ENCODE measurements at places on chromosomes 1 and 21.
A peak's percentile ranks its signal among the peaks of the same experiment; 100 is the strongest.

- DNase-seq, result no peak
These were observed 75.2 kb upstream of the TEKT2 start for GRCh38 chr1:36008546-36009197.

GRCh38 chr1:229409616-229410369 is 24.1 kb downstream of the ACTA1 start:
- DNase-seq, result no peak

- DNase-seq, result no peak
These were observed 16.1 kb downstream of the CLCN6 start for GRCh38 chr1:11822091-11822490.

DNA sequence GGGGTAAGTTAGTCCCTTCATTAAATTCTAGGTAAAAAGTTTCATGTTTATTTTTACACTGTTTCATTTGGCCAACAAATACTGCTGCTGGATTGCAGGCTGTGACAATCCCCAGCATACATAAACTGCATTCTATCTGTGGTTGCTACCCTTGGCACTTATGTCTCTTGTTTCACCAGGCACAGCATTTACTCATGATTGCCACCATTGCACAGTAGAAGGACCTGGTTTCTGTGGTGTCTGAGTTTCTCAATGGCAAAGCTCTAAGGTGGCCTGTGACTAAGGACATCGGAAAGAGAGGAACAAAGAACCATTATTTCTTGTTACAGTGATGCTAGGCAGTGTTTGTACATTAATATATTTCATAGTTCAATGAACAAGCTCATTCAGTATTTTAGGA is 878.4 kb upstream of the NEGR1 start:
- DNase-seq, result no peak

DNA sequence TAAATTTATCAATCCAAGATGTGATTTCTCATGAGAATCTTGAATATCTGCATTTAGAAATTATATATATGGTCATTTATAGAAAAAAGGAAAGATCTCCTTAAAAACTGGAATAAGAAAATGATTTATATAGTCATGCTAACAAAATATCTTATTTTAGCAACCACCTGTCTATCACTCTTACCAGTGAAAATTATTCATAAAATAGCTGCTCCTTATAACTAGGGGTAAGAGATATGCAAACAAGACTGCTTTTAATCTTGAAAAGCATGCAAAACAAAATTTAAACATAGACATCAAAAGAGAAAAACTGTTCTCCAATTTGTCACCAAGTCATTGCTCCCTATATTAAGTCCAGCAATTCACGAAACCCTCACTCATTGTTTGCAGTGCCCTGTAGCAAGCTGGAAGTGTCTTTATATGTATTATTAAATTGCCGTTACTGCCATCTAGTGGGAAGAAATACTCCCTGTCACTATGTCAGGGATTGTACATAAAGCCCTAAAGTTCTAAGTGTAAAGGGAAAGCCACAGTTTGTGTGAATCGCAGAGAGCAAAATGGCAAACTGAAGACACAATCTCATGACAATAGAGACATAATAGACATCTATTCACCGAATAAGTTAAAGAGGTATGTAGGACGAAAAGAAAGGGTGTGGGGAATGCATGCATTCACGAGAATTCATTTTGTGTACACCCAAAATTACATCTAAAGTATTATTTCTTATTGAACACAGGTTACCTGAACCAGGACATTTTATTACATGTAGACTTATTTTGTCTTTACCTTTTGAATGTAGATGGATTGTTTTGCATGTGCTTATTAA is 600.5 kb downstream of the USP25 start:
- DNase-seq, result no peak

GRCh38 chr1:116944613-116945012 is 34.9 kb downstream of the PTGFRN start:
- no peak for DNase-seq

DNA sequence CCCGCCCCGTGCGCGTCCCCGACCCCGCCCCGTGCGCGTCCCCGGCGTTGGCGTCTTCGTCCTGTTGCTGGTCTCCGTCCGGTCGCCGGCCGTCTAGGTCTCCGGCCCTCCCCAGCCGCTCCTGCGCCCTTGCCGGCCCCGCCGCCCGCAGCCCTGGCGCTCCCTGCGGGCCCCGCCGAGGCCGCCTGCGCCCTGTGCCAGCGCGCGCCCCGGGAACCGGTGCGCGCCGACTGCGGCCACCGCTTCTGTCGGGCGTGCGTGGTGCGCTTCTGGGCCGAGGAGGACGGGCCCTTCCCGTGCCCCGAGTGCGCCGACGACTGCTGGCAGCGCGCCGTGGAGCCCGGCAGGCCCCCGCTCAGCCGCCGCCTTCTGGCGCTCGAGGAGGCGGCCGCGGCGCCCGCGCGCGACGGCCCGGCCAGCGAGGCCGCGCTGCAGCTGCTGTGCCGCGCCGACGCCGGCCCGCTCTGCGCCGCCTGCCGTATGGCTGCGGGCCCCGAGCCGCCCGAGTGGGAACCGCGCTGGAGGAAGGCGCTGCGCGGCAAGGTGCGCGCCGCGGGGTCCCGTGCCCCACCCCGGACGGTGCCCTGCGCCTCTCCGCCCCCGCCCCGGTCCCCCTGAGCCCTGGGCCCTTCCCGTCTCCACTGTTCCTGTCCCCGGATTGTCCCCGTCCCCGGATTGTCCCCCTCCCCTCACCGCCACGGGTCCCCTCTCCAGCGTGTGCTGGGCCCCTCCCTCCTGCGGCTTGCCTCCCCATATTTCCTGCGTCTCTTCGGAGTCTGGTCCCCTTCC is at the start of gene RNF187:
TSS of gene RNF187 (plus strand) at position 47 of the 789 bp plus-strand sequence.
- peak; percentile 87 for DNase-seq

- DNase-seq, result no peak
These were observed 10.8 kb downstream of the RPS6KA1 start for GRCh38 chr1:26540351-26540750.

GRCh38 chr1:233080286-233080685 is 129.9 kb downstream of the NTPCR start:
- DNase-seq, result no peak

DNA sequence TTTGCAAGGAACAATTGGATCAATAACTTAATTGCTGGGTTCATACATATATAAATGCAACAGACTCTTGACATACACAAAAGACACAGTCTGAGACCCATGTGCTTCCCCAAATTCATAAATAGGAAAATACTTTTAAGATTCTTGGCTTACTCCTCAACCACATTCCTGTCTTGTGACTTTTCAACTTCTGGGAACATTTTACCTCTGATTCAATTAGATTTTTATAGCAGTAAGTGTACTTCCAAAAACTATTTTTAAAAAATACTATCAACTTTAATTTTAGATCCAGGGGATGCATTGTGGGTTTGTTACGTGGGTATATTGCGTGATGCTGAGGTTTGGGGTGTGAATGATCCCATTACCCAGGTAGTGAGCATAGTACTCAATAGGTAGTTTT is 406.7 kb downstream of the RPS6KC1 start:
- DNase-seq, result no peak

DNA sequence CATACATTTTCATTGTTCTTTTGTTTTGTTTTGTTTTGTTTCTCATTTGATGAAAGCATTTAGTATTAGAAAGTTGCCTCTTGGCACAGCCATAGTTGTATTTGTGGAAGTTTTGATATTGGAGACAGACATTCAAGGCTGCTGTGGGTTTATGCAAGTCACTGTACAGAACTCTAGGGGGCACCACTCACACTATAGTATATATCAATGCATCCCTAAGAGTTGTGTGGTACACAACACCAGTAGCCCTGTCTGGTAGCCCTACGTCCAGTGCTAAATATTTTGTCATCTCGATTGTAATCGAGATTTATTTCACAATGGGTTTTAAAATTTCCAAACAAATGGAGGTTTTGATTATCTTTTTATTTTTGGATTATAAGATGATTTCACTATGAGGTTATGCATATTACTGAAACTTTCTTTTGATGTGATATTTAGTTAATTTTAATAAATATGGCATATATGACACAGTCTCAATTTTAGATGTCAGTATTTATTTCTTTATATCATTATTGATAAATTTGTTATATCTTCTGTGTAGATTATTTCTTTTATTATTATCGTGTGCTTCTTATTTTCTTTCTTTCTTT is 112.2 kb downstream of the NR5A2 start:
- DNase-seq, result peak; percentile 34

GRCh38 chr1:27937524-27937836 is 2.7 kb downstream of the SMPDL3B start:
- DNase-seq, result no peak

- DNase-seq, result no peak
These were observed 157.6 kb upstream of the CAMK1G start for GRCh38 chr1:209425959-209426358.

GRCh38 chr1:169521226-169521625 is 35.5 kb upstream of the SLC19A2 start:
- DNase-seq, result no peak

DNA sequence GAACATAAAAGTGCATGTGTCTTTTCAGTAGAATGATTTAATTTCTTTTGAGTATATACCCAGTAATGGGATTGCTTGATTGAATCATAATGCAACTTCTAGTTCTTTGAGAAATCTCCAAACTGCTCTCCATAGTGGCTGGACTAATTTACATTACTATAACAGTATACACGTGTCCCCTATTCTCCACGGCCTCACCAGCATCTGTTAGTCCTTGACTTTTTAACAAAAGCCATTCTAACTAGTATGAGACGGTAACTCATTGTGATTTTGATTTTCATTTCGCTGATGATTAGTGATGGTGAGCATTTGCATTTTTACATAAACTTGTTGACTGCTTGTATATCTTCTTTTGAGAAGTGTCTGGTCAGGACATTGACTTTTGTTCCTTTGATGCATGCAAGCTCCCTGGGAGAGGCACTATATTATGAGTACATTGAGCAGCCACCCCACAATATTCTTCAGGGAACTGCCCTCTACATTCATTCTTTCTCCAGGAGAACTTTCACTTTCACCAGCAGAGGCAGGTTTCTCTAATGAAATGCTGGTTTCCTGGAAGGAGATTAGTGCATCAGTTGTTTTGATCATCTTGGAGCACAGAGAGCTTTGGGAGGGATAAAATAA is 51.9 kb upstream of the LPGAT1 start:
- DNase-seq, result no peak

- DNase-seq, result no peak
These were observed 10.6 kb upstream of the PRDM16 start for GRCh38 chr1:3058263-3059030.

DNA sequence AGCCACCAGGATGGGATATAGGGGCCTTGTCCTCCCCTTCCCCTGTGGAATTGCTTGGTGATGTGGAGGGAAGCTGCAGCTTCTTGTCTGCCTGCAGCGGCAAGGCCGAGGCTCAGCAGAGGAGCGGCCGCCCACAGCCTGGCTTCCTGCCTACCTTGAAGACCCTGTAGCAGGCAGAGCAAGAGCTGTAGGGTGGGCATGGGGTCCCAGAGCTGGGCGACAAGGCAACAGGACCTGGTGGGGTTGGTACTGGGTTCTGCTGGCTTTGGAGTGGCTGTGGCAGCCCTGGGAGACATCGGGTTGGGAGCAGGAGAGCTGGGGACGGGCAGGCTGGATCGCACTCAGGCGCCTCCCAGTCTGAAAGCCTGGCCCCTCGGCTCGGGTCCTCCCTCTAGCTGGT is 5.7 kb upstream of the GPR153 start:
- no peak for DNase-seq

GRCh38 chr1:167746013-167746672 is 24.4 kb downstream of the MPZL1 start:
- DNase-seq, result no peak

- DNase-seq, result no peak
These were observed 48.2 kb upstream of the GUCA2B start for GRCh38 chr1:42105025-42105424.

DNA sequence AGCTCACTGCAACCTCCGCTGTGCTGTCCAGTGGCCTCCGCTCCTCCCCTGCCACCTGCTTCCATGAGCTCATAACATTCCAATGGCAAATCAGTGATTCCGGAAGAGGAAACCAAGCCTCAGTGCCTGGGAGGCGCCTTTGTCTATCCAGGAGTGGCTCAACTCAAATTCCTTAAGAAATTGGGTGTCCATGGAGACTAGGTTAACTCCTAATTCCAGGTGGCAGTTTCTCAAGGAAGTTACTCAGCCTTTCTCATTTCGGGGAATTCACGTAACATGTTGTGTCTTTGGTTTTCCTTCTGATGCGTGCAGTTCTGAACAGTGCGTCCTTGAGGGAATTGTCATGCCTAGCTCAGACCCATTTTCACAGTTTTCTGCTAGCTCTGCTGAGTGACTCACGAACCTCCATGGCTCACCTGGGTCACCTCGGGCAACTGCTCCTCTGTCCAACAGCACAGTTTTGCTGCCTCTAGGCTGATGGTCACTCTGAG is 89.9 kb upstream of the DSCAM start:
- no peak for DNase-seq

- no peak for DNase-seq
These were observed 10.2 kb downstream of the KMO start for GRCh38 chr1:241542199-241542907.

GRCh38 chr1:115771847-115772457 is 3.4 kb upstream of the CASQ2 start:
- DNase-seq, result no peak
